ENCODE measurements at places on chromosomes 3 and 15.
A peak's percentile ranks its signal among the peaks of the same experiment; 100 is the strongest.

GRCh38 chr3:46627078-46627477, 14.8 kb downstream of the FAM240A start:
- H3K4me1 ChIP-seq = no peaks in the 10 kb centered on the region
- no peak overlapping the region for H3K27ac ChIP-seq
- no peaks in the 10 kb centered on the region for H3K27me3 ChIP-seq
- no peak overlapping the region for H3K4me3 ChIP-seq
- no peaks in the 10 kb centered on the region for H3K36me3 ChIP-seq

DNA sequence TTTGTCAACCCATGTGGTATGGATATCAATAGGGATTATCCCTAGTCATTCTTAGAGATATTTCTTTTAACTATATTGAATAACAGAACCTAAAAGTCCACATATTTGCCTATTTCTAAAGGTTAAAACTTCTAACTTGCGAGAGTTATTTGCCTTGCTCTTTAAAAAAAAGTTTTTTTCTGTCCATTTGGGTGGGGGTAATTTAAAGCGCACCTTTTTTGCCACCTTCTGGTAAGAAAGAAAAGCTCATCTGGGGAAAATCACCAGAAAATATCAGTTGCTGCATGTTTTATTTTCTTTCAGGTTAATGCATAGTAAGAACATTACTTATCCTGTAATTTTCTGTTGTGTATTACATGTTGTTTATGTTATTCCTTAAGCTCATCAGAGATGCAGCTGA, 242.0 kb upstream of the GOLGA6L4 start:
- H3K27ac ChIP-seq = no peak overlapping the region
- no peak for DNase-seq
- no peaks in the 10 kb centered on the region for H3K27me3 ChIP-seq
- no peak overlapping the region for H3K4me3 ChIP-seq
- no peaks in the 10 kb centered on the region for H3K4me1 ChIP-seq

- no peaks in the 10 kb centered on the region for H3K36me3 ChIP-seq
- no peaks in the 10 kb centered on the region for H3K27me3 ChIP-seq
- H3K4me3 ChIP-seq = no peak overlapping the region
- peaks cover under 1% of the 10 kb centered on the region for H3K4me1 ChIP-seq
Observed at GRCh38 chr3:125381314-125381713, 6.2 kb upstream of the ZNF148 start.

GRCh38 chr3:50333744-50334328, 5.8 kb upstream of the TUSC2 start:
- no peaks in the 10 kb centered on the region for H3K27me3 ChIP-seq
- no peak for DNase-seq
- peak overlapping the region; percentile 3 for H3K27ac ChIP-seq
- no peak overlapping the region for H3K4me3 ChIP-seq

- no peaks in the 10 kb centered on the region for H3K36me3 ChIP-seq
- no peak overlapping the region for H3K27ac ChIP-seq
- DNase-seq = no peak
- H3K4me3 ChIP-seq = no peak overlapping the region
Observed at GRCh38 chr3:54139630-54140029, 17.3 kb downstream of the CACNA2D3 start.
